ENCODE measurements at places on chromosomes 3 and 15.
A peak's percentile ranks its signal among the peaks of the same experiment; 100 is the strongest.

- no peak for DNase-seq
Measured at GRCh38 chr15:77436822-77437221, 16.1 kb downstream of the HMG20A start.

DNA sequence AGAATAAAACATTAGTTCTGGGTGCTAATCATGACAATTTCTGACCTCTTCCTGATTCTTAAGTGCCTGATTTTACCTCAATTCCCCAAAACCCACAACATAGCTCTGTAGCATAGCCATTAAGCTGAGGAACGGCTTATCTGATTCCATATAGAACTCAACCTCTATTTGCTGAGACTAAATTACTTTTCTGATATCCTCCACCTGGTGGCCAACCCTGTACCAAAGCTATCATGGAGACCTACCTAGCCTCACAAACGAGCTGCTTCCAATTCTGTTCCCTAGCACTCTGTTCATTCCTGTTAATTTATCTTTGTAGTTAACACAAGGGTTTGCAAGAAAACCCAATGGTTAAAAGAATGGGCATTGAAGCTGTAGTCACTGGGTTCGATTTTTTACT, 245.2 kb downstream of the PLOD2 start:
- DNase-seq = peak; percentile 2

DNA sequence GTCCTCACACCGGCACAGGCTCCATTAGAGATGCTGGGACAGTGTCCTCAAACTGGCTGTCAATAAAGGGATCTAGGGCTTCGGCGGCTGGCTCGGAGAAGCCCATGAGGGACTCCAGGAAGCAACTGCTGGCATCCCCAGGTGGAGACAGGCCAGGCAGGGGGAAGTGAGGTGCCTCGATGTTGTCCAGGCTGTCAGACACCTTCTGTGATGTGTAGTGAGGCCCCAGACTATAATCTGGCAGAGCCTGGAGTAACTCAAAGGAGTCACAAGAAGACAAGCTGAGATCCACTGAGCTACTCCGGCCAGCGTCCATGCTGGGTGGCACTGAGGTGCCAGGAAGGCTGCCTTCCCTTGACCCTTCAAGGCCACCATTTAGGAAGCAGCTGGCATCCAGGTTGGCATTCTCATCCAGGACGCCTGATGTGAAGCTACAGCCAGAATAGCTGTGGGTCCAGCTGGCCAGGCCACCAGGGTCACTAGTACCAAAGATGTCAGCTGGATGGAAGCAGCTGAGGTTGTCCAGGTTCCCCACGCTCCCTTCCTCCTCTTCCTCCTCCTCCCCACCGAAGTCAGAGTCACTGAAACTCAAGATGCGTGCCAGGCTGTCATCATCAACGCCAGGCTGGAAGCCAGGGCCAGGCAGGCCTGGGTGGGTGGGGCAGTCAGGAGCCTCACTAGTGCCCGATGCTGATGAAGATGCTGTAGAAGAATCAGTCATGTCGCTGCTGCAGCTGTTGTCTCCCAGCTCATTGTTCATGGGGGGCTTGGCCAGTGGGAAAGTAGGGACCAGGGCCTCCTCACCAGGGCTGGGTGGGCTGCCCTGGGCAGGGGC, 10.1 kb downstream of the CSRNP1 start:
- no peak for DNase-seq

GRCh38 chr3:150462108-150462507, 54.0 kb downstream of the TSC22D2 start:
- no peak for DNase-seq

GRCh38 chr3:136305879-136306278, 55.7 kb downstream of the PCCB start:
- no peak for DNase-seq

GRCh38 chr3:9448643-9449042, 51.2 kb downstream of the SETD5 start:
- no peak for DNase-seq

DNA sequence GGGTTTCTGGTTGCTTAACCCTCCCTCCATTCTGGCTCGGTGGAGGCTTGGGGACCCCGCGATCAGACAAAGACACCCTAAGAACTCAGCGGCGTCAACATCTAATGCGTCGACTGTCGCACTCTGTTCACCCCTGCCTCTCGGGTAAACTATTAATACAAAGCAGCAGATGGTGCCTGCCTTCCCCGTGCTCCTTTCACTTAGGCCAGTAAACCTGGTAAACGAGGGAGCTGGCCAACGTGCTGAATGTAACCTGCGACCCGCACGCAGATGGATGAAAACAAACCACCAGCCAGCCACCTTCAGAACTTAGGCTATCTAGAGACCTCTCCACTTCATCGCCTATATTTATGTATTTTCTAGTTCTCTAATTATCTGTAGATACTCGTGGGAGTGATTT, 848 bp upstream of the CADPS start:
- peak; percentile 21 for DNase-seq

DNA sequence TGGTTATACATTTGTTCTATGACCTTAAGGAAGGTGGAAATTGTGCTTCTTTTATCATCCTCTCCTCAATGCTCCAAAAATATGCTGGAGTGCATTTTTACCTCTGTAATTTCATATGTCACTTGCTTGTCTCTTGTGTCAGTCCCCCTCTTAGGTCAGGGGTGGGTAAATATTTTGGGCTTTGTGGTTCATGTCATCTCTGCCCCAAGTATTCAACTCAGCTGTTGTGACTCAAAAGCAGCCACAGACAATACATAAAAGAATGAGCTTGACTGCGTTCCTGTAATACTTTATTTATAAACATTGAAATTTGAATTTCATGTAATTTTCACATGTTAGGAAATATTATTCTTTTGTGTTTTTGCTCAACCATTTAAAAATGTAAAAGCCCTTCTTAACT, 60.4 kb upstream of the SLC24A5 start:
- DNase-seq = no peak

GRCh38 chr15:92158426-92158825, 235.3 kb upstream of the ST8SIA2 start:
- DNase-seq = no peak

- DNase-seq = peak; percentile 81
Measured at GRCh38 chr3:186807231-186807630, 949 bp upstream of the RFC4 start.

DNA sequence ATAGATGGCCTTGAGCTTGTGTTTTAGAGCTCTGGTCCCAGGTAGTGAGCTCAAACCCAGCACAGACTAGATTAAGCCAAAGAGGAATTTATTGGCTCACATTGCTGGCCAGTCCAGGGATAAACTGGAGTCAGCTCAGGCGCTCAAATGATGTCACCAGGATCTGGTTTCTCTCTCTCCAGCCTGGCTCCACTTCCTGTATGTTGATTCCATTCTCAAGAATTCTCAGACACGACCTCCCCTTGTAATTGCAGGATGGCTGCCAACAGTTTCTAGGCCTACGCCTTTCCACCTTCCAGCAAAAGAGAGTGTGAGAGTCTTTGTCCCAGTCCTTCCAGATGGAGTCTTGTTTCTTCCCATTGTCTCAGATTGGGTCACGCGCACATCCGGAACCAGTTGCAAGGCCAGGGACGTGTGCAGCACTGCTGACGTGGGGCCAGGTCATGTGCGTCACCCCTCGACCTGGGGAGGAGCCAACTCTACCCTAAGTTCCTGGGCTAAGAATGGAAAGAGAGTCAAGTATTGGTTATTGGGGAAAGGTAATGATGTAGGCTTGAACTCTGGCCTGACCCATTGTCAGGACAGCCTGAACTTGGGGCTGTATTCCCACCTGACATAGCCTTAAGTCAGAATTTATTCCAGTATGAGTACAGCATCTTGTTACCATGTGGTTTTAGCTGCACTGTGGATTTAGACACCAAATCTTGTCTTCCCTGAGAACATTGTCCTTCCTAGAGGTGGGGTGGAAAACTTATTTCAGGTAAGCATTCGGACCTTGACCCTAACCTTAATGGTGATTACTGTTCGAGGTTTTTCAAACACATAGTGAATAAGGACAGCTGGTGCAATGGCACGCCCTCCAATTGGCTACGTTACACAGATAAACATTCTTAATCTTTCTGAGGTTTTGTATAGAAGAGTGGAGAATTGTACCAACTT, 31.6 kb downstream of the CACNA1D start:
- no peak for DNase-seq

- no peak for DNase-seq
Measured at GRCh38 chr3:135432402-135432801, 533.1 kb upstream of the PPP2R3A start.

DNA sequence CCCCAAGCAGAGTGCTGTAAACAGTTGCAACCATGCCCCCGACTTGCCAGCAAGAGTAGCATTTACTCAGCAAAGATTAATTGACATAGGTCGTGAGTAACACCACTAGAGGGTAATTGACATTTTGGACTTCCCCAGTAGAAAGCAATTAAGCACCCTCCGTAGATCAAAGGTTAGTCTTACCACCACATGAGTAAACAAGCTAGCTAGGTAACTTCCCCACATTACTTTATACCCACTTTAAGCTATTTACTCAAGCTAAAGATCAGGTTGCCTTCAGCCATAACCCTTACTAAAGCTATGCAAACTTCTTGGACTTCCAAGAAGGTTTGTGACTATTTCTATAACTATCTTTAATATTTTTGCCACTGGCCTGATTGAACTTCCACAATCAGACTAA, 1072.7 kb downstream of the OTOL1 start:
- no peak for DNase-seq

GRCh38 chr3:1442271-1442670, 349.4 kb downstream of the CNTN6 start:
- no peak for DNase-seq

DNA sequence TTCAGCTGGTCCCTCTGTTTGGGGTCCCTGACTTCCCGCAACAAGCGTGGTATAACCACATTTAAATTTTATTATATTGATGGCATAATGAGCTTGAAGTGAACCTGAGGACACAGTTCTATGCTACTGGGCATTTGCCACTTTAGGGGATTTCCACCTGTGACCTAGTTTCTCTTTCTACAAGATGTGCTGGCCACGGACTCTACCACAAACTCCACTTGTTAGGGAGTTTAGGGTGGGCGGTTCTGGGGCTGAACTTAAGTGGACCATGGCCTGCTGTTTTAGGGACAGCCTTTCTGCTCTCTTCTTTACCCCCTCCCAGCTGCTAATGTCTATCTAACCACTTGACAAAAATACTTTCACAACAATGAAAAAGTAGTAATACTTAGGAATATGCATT, 1199.1 kb downstream of the SI start:
- DNase-seq = no peak

GRCh38 chr15:83285979-83286553, 1.6 kb upstream of the BNC1 start:
- DNase-seq = no peak

DNA sequence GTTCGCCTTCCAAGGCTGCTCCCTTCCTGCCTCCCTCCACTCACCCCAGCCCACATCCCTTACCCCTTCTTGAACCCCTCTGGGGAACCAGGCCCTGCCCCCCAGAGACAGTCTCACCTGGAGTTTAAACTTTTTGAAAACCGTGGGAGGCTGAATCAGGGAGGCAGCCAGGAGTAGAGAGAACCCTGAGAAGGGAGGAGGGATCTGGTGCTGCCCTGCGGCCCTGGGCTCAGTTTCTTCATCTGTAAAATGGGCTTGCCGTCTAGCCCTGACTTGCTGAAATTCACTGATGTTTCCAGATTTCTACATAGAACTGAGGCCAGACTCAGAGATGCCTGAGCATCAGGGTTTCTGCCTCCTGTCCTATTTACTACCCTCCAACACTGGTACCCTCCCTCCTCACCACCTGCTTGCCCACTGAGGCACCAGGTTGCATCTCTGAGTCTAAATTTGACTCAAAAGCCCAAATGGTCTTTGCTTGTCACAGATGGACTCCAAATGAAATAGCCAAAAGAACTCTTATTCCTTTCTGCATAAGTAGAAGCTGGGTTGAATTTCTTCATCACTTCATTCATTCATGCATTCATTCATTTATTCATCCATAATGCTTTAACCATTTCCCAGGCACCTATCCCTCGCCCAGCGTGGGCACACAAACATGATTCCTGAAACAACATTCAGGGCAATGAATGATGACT, 11.9 kb upstream of the STRA6 start:
- no peak for DNase-seq

DNA sequence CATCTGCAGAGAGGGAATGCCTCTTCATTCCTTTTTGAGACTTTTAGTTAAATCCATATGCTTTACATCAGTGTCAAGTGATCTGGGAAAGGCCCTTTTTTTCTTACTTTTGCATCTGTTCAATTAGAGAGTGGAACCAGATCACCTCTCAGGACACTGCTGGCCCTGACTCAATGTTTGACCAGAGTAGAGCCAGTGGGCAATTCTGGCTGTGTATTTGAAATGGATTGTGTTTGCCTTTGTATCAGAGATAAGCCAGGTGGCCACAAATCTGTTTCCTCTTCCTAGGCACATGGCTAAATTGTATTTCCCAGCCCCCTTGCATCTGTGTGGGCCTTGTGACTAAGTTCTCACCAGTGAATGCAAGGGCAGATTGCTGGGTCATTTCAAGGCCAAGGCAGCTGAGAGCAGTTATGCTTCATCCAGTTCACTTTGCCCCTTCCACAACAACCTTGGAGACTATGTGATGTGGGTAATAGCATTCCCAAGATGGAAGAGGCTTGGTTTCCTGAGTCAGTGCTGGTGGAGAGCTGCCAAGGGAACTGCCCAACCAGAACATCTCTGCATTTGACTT, 75.6 kb upstream of the CACNA2D3 start:
- no peak for DNase-seq

- DNase-seq = no peak
Measured at GRCh38 chr3:174329321-174329720, 529.8 kb upstream of the NAALADL2 start.

- DNase-seq = no peak
Measured at GRCh38 chr3:56932866-56933265, 127.6 kb upstream of the SPATA12 start.

GRCh38 chr3:8233938-8234337, 267.7 kb upstream of the LMCD1 start:
- no peak for DNase-seq

DNA sequence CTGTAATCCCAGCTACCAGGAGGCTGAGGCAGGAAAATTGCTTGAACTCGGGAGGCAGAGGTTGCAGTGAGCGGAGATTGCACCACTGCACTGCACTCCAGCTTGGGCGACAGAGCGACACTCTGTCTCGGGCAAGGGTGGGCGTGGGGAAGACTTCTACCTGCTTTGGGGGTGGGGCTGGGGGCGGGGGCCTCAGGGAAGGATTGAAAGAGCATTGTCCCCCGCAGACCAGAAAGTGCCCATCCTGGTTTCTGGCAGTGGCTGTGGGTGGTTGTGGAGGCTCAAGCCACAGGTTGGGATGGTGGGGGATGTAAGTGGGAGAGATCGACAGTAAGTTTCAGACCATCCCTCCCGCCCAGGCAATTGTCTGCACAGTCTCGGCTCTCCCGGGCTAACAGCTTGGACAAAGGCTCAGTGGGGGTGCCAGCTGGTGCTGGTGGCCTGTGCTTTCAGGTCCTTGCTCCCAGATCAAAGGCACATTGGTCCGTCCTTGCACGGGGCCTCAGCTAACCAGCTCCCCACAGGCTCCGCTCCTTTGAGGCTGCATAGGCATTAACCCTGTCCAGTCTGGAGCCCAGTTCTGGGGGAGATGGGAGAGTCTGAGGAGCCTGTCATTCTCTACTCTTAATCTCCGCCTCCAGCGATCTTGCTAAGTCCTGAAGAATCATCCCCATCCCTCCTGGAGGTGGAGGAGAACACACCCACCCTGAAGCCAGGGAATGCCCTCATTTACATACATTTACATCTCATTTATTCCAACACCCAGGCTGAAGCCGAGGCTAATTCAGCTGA, 8.6 kb downstream of the SCN5A start:
- DNase-seq = no peak

GRCh38 chr3:158808697-158809096, 6.8 kb downstream of the MFSD1 start:
- peak; percentile 80 for DNase-seq

- no peak for DNase-seq
Measured at GRCh38 chr3:51391566-51392354, 675 bp downstream of the RBM15B start.

All from Jurkat, Clone E6-1 (cell line).